Fibroblast of the aortic adventitia (primary cell): ENCODE measurements at places on chromosomes 3 and 15. TPM values are rescaled to one million over a fixed set of nuclear protein-coding genes. Genes with fewer than 3 reads are reported as not detected.

DNA sequence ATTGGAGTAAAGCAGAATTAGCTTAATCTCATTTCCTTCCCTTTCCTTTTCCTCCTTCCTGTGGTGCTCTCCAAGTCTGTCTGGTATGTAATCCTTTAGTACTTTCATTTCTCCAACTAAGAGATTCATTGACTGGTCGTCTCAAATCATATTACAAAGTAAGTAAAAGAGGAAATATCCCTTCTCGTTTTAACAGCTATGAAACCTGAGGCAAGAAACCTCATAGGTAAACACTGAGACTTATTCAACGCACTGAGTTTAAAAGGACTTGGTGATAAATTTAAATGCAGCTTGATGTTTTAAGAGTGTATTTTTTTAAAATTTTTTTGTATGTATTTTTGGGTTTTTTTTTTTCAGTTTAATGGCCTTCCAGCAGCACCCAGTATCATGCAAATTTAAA, 117.2 kb upstream of the LRRC3B start:
- no peak for DNase-seq

GRCh38 chr3:128354788-128355542, 111.7 kb downstream of the DNAJB8 start:
- DNase-seq: no peak

GRCh38 chr3:110995461-110996231, 76.0 kb upstream of the NECTIN3 start:
- peak; percentile 3 for DNase-seq

GRCh38 chr3:55937301-55937700, 450.2 kb upstream of the WNT5A start:
- DNase-seq: no peak

- peak; percentile 67 for DNase-seq
These were observed 23.9 kb upstream of the SLTM start for GRCh38 chr15:58957101-58957973.

DNA sequence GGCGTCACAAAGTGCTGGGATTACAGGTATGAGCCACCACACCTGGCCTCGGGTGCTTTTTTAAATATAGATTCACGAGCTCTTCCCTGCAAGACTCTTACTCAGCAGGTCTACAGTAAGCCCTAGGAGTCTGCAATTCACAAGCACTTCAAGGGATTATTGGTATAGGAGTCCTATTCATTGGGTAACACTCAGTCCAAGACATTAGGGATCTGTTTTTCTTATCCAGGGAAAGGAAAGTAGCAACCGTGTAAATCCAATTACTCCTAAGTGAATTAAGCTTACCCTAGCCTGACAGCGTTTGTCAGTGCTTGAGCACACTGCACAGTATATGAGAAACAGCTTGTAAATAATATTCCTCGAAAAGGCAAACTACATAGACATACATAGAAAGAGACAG, 109.9 kb downstream of the SENP2 start:
- no peak for DNase-seq

- DNase-seq: no peak
These were observed 12.7 kb downstream of the RBSN start for GRCh38 chr3:15086263-15086662.

- DNase-seq: no peak
These were observed 669.3 kb downstream of the ROBO2 start for GRCh38 chr3:77709155-77709554.

DNA sequence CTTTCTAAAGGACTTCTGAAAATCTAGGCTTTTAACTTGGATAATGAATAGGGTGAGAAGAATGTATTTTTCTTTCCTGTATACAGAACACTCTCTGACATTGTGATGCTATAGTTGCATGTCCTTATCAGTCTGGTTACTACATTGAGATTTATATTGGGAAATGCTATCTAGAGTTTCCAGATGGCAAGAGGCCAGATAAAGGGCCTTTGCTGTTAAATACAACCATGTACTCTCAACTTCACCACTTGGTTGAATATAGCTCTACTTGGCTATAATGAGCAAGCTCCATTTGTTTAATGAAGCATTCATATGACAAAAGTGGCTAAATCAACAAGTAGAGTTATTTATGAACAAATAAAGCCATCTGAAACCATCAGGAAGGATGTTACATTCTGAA, 91.0 kb downstream of the IGSF11 start:
- peak; percentile 2 for DNase-seq

DNA sequence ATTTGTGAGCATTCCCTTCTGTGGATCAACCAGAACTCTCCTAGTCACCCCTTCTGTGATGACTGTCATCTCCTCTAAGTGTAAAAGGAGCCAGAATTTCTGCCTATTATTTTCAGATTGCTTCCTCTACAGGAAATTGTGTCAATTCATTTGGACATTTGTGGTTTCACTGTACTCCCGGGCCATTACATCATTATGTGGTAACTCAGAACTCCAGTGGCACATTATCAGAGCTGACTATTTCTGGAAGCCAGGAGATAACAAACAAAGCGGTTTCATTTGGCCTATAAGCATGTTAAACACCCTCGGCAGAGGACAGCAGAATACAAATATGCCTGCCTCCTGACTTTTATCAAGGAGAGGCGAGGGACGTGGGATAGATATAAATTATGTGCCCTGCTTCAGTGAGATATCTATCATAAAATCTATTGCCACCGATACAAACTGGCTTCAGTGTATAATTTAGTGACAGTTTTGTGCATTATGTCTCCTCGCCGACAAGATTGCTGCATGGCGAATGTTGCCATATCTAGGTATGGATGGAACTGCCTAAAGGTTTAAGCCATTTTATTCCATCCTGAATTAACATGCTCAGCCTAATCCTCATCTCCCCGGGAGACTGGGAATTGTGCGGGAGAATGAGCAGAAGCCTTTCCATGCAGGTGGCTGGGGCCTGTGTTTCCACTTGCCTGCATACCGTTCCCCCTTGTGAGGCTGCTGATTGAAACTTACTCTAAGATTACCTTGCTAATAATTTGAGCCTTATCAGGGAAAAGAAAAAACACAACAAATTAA, 193.4 kb upstream of the SEMA6D start:
- DNase-seq: peak; percentile 73

GRCh38 chr15:31522028-31522427, 195.4 kb downstream of the KLF13 start:
- DNase-seq: no peak

The TTBK2 gene
- 14.3 and 18.5 TPM in 2 replicates for total RNA-seq

DNA sequence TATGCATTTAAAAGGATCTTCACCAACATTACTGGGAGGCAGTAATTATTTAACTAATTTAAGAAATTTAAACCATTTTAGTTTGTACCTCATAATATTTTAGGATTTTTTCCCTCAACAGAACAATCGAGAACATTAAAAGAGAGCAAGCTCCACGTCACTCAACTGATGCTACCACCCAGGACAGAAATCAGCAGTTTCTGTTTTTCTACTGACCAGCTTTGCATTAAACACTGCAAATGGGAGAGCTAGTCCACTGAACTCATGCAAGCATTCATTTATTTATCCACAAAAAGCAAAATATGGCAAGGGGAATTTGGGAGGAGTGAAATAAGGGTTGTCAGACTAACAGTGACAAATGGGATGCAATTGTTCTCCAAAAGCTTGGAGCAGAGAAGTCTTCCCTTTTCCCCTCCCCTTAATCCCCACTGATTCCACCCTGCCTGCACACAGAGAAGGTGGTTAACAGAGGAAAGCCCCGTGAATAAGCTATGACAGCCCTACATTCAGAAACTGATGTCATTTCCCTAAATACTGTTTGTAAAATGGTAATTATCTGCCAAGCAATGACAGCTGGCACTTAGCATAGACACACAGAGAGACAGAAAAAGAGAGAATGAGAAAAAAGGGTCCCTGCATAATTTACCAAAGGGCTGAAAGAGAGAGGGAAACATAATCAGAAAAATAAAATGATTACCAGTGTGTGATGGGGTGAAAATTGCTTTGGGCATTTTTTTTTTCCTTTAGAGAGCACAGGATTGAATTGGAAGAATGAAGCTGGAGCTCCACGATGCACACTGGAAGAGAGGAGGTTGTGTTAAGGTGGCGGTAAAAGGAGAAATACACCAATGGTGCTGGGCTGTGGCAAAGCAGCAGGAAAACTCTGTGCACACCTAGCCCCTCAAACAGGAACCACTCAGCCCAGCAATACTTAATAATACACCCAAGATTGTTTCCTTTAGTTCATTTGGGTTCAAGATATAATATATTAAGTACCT, 777.4 kb downstream of the TUSC7 start:
- no peak for DNase-seq

The FES gene
- 19.0 and 23.1 TPM in 2 replicates for total RNA-seq

DNA sequence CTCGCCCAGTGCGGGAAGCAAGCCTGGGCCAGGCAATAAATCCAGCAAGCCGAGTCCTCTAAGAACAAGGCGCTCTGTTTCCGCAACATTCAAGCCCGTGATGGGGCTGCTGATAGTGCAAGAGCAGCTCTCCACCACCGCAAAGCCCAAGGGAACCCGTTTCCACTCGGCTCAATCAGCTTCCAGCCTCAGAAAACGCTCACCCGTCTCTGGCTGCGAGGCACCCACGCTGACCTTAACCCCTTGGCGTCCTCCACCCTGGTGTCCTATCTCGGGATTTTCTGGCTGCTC, 17.8 kb downstream of the SPATA12 start:
- DNase-seq: peak; percentile 85

The NEK10 gene
- total RNA-seq: 13.1 and 27.1 TPM in 2 replicates

DNA sequence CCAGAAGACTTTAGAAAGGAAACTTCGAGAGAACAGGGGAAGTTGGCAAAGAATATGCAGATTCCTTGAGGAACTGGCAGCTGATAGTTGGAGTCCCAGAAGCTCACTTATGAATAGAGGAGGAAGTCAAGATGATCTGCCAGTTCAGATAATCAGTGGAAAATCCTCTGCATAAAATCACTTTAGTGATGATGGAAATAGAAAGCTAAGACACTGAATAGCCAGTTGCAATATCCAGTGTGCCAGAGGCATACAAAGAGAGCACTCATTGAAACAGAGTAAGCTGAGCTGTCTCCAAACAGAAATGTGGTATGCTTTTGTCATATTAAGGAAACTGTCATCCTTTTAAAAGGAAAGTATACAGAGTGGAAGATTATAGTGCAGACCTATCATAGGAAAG, 1207.6 kb downstream of the OTOL1 start:
- no peak for DNase-seq

- no peak for DNase-seq
These were observed 1091.0 kb downstream of the FHIT start for GRCh38 chr3:60160111-60160821.

DNA sequence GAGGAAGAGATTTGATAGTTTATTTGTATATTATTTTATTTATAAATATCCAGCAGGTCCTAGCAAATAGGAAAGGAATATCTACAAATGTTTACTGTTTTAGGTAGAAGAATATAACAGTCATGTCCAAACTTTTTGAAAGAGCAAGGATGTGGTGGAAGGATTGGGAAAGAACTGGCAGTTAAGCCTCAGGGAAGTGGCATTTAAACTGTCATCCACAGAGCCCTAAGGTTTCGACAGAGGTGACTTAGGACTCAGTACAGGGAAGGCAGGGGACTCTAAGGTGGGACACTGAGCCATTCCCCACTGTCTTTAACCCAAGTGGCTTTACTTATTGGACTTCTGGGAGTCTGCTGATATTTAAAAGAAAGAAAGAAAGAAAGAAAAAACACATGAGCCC, 11.8 kb upstream of the TMEM87A start:
- no peak for DNase-seq

The PLA2G4D gene
- total RNA-seq: not detected in 2 replicates

DNA sequence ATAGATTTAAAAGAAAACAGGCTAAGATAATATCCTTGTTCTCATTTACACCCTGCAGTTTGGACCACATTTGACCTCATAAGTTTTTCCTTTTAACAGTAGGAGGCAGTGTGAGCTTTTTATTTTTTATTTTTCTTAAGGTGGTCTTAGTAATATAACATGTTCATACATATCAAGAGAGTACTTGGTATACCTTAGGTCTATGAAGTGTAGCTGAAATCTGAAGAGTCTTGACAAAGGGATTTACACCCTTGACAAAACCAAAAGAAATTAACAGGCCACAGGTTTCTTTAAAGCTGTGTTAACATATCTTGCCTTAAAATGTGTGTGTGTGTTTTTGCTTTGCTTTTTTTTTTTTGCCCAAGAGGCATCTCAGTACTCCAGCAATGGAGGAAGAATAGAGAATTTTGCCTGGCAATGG, 3.2 kb downstream of the RAP2B start:
- peak; percentile 70 for DNase-seq

DNA sequence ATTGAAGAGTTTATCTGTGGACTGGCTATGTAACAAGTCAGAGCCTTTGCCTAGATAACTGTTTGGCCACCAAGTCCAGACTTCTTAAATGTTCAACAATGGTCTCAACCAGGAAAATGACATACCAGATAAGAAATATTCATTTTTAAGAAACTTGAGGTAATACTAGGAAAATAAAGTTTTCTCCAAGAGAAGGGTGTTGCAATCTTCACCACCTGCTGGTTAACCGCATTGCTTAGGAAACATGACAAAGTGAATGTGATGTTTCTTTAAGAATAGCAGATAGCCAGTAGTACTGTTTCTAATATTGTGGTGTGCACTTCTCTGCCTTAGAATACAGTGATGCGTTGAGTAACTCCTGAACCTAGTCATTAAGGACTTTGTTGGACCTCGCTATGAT, 321.5 kb upstream of the CADM2 start:
- DNase-seq: no peak

DNA sequence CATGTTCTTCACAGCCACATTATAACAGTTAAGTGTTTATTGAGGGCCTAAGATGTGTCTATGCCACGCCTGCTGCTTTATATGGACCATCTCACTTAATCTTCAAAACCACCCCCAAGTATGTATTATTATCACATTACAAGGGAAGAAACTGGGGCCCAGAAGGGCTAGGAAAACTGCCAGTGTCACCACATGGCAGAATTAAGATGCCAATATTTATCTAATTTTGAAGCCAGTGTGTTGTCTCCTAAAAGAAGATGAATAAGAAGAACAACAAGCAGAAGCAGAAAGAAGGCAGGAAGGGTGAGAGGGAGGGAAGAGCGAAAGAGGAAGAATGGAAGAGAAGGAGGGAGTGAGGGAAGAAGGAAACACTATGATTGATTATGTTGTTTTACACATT, 491.3 kb upstream of the IL12A start:
- DNase-seq: no peak

DNA sequence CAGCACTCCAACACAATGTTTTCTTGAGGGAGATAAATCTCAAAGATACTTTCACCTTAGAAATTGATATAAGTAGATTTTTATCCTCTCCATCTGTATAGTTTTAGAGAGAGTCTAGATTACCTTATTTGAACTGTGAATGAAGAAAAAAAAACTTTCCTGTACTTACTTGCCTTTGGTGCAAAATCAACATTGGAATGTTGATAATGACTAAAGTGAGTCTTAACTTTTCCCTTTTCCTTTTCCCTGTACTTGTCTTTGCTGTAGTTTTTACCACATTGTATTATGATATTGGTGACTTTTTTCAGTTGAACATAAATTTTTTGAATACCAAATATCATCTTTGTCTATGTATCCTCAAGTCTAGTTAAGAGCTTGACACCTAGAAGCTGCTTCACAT, 6.7 kb downstream of the ALCAM start:
- DNase-seq: no peak

DNA sequence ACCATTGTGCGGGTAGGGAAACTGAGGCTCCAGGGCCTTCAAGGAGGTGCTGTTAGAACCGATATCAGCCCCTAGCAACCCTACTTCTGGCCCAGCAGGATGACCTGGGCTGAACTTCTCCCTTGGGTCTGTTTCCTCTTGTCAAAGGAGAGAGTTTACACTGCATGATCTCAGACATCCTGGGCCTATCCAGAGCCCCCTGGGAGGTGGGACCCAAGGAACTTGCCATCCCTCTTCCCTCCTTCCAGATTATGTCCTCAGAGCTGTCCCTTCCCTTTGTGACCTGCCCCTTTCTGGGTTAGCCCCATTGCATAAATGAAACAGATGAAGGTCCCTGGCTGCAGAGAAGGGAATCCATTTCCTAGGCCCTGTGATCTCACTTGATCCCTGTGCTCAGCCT, 12.3 kb upstream of the DNAH1 start:
- DNase-seq: no peak
